ENCODE measurements at places on chromosomes 1 and 21.

DNA sequence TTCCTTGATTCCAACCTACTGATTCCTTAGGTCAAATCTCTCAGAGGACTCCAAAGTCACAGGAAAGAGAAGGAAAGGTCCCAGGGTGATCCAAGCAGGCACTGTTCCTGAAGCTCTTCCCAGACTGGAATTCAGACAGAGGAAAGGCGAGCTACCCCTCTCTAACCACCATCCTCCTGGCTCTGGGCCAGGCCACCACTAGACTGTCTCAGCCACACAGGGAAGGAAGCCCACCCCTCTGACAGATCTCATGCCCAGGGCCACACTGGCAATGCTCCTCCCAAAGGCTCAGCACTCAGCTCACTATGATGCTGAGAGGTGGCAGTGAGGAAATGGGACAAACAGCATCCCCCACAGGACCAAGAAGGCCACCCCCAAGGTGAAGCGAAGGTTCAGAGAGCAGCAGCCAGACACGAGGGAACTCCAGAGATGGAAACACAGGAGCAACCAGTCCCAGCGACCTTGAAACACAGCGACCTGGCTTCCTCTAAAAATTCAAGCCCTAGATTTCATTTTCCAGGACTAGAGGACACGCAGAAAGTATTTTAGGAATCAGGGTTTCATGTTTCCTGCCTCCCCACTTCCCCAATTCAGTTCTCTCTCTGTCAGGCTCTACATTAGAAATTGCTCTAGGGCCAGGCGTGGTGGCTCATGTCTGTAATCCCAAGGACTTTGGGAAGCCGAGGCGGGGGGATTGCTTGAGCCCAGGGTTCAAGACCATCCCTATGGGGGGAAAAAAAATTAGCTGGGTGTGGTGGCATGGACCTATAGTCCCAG lies 18.8 kb downstream of the PIK3C2B start:
- DNase-seq: no peak

DNA sequence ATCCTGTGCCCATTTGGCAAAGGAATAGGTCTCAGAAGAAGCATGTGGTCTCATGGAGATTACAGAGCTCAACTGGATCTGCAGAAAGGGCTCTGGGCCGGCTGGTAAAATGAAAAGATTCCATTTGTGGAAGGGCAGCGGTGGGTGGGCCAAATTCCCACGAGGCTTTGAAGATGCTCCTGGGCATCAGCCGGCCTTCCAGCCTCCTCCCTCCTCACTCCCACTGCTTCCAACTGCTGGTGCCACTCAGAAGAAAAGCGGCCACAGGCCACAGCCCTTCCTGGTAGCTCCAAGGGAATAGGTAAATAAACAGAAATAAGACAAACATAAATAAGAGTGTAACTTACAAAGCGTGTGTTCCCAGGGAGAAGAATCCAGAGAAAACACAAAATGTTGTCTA lies 136.3 kb upstream of the SLC44A3 start:
- no peak for DNase-seq

DNA sequence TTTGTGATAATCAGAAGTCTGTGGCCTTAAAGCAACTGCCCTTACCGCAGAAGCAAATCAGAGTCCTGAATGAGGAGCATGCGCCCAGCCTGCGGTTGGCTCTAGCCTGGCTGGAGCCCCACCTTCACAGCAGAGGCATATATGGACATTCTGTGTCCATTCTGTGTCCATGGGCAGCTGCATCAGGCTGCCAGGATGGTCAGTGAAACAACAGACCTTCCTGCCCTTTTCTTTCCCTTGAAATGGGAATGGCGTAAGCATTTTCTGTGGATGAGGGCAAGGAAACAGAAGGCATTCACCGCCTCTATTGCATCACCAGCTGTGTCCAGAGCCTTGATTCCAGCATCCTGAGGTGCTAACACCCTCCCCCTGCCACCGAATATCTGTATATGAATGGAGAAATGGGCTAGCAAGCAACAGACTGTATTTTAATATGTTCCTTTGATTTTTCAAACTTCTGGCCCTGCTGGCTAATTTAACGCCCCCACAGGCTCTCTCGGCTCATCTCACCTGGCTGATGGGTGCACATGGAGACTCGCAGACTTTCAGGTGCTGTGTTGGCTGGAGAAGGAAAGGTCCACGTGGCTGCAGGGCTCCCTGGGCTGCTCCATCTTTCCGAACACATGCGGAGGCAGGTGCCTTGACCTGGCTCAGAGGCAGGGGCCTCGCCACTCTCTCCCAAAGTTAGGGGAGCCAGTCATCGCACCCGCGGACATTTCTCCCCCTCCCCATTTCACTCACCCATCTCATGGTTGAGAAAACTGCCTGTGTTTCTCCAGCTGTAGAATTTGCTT lies 159.2 kb downstream of the GALNT2 start:
- DNase-seq: no peak

DNA sequence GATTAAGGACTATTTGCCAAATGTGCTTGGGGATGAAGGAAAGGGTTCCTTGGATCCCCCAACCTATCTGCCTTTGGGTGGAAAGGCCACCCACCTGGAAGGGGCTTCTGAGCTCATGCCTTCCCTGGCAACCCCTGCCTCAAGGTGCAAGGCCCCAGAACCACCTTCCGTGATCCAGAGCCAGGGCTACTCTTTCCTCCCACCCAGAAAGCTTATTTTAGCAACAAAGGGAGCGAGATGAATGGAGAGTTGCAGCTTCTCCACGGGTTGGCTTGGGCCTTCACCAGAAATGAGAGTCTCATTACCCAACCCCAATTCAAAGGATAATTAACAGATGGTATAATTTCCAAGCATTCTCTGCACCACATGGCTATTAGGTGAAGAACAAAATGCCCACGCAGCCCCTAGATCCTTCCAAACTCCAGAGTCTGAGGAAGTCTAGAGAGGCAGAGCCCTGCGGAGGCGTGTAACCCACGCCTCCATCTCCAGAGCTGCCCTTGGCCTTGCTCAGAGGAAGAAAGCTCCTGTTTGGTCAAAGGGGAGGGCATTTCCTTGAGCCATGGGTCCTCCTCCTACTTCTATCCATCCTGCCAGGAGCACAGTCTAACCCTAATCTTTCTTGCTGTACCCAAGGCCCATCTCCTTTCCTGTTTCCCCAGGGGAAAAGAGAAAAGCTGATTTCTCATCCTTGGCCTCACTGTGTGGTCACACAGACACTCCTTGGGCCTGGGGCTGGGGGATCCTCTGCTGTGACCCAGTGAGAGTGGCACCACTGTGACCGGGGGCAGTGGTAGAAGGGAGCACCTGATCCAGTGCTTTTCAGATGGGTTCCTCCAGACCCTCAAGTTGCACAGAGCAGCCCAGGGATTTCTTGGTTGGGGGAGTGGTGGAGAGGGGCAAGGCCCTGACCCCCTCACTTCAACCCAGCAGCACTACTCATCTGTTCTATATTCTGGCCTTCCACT lies 1.7 kb upstream of the CELSR2 start:
- no peak for DNase-seq

- DNase-seq: no peak
Measured at GRCh38 chr1:15427280-15427666, 11.0 kb upstream of the CTRC start.

DNA sequence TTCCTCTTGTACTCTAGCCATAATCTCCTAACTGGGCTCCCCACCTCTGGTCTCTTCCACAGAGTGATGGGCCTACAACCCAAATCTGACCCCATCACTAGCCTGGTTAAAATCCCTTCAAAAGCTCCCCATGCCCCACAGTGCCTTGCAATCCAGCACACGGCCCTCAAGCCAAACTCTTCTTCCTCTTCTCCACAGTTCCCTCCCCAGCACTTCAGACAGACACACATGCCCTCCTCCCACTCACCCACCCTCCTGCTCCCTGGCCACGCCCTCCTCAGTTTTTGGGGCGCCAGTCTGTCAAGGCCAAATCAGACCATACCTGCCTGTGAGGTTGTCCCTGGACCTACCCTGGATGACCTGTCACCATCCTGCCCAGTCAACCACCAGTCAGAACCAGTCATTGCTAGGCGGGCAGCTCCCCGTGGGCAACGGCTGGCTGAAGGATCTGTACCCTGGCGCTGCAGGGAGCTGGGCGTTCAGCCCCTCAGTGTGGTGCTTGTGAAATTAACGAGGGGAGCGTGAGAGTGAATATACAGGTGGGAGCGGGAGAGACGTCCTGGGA lies 753 bp downstream of the C1orf210 start:
- DNase-seq: no peak

- DNase-seq: no peak
Measured at GRCh38 chr1:20486457-20487235, 636 bp upstream of the CAMK2N1 start.

DNA sequence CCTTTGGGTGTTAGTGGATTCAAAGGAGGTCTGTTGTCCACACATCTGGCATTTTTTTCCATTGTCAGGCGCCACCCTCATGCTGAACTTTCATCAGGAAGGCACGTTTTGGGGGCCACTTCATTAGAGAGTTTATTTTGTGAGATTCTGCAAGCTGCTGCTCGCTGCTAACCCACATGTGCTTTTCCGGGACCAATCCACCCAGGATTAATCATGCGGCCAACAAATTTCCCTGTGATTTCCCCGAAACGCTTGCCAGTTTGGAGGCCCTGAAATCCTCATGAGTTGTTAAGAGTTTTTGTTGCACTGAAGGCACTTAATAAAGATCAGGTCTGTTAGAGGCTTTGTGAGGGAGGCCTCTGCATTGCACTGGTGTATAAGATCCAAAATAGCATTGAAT lies 2.4 kb downstream of the PDPN start:
- no peak for DNase-seq

DNA sequence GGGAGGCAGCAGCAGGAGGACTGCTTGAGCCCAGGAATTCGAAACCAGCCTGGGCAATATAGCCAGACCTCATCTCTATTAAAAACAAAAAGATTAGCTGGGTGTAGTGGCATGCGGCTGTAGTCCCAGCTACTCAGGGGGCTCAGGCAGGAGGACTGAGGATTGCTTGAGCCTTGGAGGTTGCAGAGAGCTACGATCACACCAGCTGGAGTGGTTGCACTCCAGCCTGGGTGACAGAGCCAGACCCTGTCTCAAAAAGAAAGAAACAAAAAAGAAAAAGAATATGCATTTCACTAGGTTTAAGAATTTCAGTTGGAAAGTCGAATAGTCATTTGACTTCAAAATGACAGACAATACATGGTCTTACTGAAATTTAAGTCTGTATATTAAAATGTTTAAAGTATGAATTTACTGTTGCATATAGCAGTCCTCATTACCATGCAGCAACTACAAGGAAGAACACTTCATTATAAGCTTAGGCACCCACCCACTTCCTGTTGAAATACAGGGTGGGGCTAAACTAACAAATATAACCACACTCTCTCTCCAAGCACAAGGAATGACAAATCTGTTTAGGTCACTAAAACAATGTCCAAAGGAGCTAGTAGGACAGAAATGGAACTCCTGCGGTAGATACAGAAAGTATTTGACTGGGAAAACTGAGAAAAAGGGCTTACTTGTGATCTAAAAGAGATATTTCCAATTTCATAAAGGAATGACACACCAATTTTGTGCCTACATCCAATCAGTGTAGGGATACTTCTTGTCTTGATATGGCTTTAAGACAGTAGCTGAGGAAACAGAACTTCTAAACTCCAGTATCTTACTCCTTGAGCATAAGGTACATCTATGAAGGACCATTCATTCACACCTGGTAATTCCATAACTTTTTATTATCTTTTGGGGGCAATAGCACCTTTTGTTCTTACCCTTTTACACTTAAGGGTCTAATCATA lies 44.1 kb downstream of the GPR3 start:
- DNase-seq: peak; percentile 39

GRCh38 chr1:175204330-175204729 lies 11.8 kb upstream of the KIAA0040 start:
- DNase-seq: no peak

- no peak for DNase-seq
Measured at GRCh38 chr1:27418326-27419185, 26.1 kb downstream of the GPR3 start.

- DNase-seq: no peak
Measured at GRCh38 chr1:108785880-108786279, 39.4 kb downstream of the STXBP3 start.

GRCh38 chr1:1183833-1184775 lies 10.4 kb downstream of the TTLL10 start:
- no peak for DNase-seq

GRCh38 chr1:156060937-156061636 lies at the start of gene RAB25:
RAB25 (plus strand) TSS chr1:156061160; CDS start chr1:156061401, 241 bp downstream.
- DNase-seq: no peak

- DNase-seq: no peak
Measured at GRCh38 chr1:47827109-47827508, 170.1 kb downstream of the TRABD2B start.

DNA sequence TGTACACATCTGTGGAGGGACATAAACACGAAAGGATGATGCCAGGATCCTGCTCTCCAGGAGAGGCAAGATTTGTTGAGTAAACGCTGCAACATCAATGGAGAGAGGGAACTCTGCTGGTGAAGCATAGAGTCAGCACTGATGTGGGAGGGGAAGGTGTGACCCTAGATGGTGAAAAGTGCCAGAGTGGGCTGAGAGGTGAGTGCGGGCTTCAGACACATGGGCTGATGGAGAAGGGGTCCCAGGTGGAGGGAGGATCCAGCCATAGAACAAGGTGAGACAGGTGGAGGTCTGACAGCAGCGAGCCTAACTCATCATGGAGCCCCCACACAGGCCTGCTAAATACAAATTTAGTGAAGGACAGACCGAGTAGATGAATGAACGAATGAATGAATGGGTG lies 9.7 kb downstream of the RD3 start:
- DNase-seq: no peak

DNA sequence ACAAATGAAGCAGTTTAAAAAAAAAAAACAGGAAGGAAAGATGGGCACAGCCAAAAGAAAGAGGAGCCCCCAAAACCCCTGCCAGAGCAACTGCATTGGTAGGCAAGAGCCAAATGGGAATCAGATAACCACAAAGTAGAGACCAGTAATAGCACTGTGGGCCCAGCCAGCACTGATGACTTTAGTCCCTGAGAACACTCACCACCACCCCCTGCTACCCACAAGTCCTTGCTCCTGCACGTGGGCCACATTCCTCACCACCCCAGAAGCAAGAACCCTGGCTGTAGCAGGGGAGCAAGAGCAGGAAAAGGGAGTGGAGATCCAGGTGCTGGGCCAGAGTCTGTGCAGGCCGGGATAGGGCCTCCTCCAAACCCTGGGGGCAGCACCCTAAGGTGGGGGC lies 86.1 kb downstream of the RRAGC start:
- no peak for DNase-seq

GRCh38 chr1:204619721-204620120 lies 65.8 kb downstream of the LRRN2 start:
- DNase-seq: no peak

GRCh38 chr1:153775458-153776327 lies 486 bp downstream of the SLC27A3 start:
- DNase-seq: no peak

Data from HS-27A (cell line).